ENCODE measurements at places on chromosomes 3 and 15.

DNA sequence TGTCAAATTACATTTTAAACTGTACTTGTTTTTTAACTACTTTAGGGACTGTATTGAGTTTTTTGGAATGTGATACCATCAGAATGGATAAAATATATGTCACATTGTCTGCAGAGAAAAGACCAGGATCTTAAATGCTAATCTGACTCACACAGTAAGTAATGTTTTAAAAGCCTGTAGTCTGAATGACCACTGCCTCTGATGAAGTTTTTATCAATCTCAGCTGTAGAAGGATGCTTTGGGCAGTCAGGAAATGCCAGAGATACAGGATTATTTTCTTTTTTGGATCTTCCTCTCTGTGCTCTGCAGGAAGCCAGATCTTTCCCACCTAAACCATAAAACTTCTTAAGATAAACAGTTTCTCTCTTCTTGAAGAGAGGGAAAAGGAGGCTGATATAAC, 73.1 kb upstream of the PRTG start:
- no peaks in the 10 kb centered on the region for H3K36me3 ChIP-seq
- no peak for DNase-seq
- H3K4me3 ChIP-seq: no peak overlapping the region
- no peaks in the 10 kb centered on the region for H3K27me3 ChIP-seq

DNA sequence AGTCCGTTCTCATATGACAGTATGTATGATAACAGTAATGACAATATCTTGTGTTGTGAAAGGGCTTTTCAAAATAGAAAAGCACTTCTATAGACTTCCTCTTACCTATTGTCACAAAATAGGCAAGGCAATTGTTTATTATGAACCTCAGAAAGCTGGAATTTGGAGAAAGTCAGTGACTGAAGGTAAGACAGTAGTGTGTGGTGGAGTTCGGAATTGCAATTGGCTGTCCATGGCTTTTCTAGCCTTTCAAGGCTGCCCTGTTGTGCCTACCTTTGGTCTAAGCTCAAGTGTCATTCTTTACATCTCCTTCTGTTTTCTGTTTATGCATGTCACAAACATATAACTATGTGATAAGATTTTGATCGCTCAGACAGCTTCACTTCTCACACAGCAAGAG, 219.3 kb upstream of the NR2E3 start:
- no peaks in the 10 kb centered on the region for H3K27me3 ChIP-seq
- no peak overlapping the region for H3K4me3 ChIP-seq
- H3K27ac ChIP-seq: no peak overlapping the region
- H3K36me3 ChIP-seq: no peaks in the 10 kb centered on the region
- H3K4me1 ChIP-seq: no peaks in the 10 kb centered on the region

DNA sequence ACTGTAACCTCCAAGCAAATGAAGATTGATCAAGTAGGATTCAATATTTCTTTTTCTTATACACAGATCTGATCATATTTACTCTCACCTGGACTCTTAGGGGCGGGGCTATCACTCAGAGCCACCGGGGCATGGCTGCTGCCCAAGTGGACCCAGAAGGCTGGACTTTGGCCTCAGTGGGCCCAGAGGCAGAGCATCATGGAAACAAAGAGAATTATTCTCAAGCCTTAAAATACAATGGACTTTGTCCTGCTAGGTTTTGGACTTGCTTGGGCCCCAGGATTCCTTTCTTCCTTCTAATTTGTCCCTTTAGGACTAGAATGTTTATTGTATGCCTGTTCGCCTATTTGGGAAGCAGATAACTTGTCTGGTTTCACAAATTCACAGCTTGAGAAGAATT, 85.1 kb downstream of the SUCLG2 start:
- DNase-seq: no peak
- H3K4me3 ChIP-seq: no peak overlapping the region
- H3K27me3 ChIP-seq: no peaks in the 10 kb centered on the region
- H3K4me1 ChIP-seq: no peaks in the 10 kb centered on the region

DNA sequence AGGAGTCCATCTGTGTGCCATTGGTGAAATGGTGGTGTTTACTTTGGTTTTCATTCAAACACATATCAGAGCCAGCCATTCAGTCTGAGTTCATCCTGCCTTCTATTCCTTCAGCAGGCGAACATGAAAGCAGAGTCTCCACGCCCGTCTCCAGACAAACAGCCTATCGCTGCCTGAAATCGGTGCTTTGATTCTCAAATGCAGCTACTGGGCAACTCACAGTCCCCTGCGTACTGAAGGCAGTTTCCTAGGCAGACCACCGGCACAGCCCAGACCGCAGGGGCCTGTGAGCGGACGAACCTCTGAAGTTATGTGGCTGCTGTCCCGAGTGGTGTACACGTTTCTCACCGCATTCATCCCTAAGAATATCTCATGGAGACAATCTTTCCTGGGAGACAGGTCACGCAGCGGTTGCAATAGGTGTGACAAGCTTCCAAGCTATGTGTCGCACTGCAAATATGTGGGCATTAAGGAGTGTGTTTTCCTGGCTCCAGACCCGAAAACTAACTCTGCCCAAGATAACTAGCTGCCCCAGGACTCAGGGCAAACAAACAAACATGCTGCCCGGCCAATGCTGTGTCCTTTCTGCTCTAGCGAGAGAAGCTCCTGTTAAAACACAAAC, 16.9 kb upstream of the RYR3 start:
- H3K27me3 ChIP-seq: no peaks in the 10 kb centered on the region
- no peaks in the 10 kb centered on the region for H3K36me3 ChIP-seq
- no peak overlapping the region for H3K27ac ChIP-seq
- no peaks in the 10 kb centered on the region for H3K4me1 ChIP-seq

DNA sequence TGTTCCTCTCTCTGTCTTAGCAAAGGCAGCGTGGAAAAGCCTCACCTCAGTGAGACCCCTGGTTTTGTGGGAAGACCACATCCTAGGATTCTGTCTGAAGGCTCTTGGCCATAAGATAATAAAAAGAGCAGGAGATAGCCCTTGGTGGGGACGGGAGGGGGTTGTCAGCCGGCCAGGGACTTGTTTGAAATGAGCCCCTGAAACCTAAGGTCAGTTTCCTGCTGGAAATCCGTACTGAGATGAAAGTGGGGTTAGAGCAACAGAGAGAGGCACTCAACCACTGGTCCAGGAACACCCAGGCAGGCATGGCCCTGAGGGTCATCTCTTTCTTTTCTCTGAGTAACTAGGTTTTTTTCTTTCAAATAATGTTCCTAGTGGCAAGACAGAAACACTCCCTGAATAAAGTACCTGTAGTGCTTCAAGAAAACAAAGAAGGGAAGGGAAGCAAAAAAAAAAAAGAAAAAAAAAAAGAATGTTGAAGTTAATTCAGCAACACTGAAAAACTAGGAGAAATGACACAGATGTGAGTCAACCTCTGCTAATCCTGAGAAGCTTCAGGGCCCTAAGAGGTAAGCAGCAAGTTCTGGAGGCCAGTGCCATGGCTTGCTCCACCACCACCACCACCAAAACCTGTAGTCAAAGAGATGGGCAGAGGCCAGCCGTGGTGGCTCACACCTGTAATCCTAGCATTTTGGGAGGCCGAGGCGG, 3.2 kb downstream of the ITGB5 start:
- H3K27ac ChIP-seq: no peak overlapping the region
- H3K27me3 ChIP-seq: no peaks in the 10 kb centered on the region
- no peaks in the 10 kb centered on the region for H3K4me1 ChIP-seq
- H3K4me3 ChIP-seq: no peak overlapping the region
- no peak for DNase-seq

- H3K36me3 ChIP-seq: no peaks in the 10 kb centered on the region
- no peak overlapping the region for H3K27ac ChIP-seq
- H3K4me1 ChIP-seq: no peaks in the 10 kb centered on the region
- DNase-seq: no peak
Measured at GRCh38 chr3:66312039-66312438, 91.2 kb downstream of the SLC25A26 start.

- H3K4me3 ChIP-seq: no peak overlapping the region
- H3K4me1 ChIP-seq: no peaks in the 10 kb centered on the region
- no peak for DNase-seq
- no peak overlapping the region for H3K27ac ChIP-seq
- no peaks in the 10 kb centered on the region for H3K36me3 ChIP-seq
Measured at GRCh38 chr3:172908771-172909270, 158.3 kb downstream of the ECT2 start.

GRCh38 chr3:117710501-117710900, 1000.9 kb downstream of the TUSC7 start:
- H3K4me1 ChIP-seq: no peaks in the 10 kb centered on the region
- no peaks in the 10 kb centered on the region for H3K27me3 ChIP-seq
- H3K36me3 ChIP-seq: no peaks in the 10 kb centered on the region
- no peak for DNase-seq

DNA sequence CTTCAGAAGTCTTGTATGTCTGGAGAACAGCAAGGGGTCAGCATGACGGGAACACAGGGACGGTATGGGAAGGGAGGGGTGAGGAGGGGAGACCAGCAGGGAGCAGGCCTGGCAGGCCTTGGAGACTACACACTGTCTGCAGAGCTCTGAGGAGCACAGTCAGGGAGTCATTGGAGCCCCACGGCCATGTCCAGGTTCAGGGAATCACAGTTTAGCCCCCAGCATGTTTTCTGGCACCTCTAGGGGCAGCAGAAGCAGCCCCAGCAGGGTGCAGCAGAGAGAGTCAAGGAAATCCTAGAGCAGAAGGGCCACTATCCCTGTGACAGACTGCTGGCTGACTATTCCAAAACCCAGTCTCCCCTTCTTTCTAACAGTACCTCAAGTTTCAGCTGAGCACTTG, 3.2 kb downstream of the LAMP3 start:
- H3K27ac ChIP-seq: no peak overlapping the region
- no peaks in the 10 kb centered on the region for H3K36me3 ChIP-seq
- H3K27me3 ChIP-seq: peaks cover 6% of the 10 kb centered on the region
- no peak for DNase-seq

DNA sequence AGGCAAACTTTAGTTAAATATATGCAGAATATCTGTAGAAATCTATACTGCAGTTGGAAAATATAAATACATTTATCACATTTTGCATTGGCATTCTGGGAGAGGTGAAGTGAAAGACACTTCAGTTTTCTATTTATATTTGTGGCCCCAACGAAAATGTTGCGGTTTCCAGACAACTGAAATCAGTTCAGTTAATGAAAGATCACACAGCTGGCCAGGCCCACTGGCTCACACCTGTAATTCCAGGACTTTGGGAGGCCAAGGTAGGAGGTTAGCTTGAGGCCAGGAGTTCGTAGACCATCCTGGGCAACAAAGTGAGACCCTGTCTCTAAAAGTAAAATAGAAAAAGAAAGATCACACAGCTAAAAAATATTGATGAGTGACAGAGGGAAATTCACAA, 11.9 kb upstream of the CLASP2 start:
- no peak for DNase-seq
- H3K4me1 ChIP-seq: no peaks in the 10 kb centered on the region
- no peak overlapping the region for H3K4me3 ChIP-seq
- no peak overlapping the region for H3K27ac ChIP-seq
- H3K27me3 ChIP-seq: no peaks in the 10 kb centered on the region

DNA sequence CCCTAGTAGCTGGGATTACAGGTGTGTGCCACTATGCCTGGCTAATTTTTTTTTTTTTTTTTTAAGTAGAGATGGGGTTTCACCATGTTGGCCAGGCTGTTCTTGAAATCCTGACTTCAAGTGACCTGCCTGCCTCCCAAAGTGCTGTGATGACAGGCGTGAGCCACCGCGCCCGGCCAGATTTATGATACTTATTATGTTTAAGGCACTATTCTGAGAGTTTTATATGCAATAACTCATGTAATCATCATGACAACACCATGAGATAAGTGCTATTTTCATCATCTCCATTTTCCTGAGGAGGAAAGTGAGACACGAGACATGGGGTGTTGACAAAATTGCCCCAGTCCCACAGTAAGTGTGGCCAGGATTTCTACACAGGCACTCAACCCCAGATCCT, 366.4 kb upstream of the TRIM42 start:
- no peak for DNase-seq
- no peaks in the 10 kb centered on the region for H3K36me3 ChIP-seq
- H3K4me3 ChIP-seq: no peak overlapping the region
- H3K27ac ChIP-seq: no peak overlapping the region

DNA sequence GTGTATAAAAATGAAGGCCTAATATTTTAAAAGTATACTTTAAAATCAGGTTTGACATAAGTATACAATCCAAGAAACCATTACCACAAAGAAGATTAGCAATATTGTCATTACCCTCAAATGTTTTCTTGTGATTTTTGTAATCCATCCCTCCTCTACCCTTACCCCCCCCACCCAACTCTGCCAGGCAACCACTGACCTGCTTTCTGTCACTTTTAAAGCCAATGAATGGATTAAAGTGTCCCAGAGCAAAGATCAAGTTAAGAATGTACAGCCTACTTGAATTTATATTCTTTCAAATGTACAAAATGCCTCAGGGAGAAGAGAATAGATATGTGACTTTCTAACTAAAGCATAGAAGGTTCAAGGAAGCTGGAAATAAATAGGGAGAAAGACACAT, 1038.8 kb upstream of the GBE1 start:
- no peak for DNase-seq

GRCh38 chr3:39137991-39138803, 15.2 kb downstream of the CSRNP1 start:
- no peak overlapping the region for H3K27ac ChIP-seq
- H3K4me1 ChIP-seq: peaks cover 21% of the 10 kb centered on the region
- DNase-seq: no peak
- H3K27me3 ChIP-seq: no peaks in the 10 kb centered on the region

DNA sequence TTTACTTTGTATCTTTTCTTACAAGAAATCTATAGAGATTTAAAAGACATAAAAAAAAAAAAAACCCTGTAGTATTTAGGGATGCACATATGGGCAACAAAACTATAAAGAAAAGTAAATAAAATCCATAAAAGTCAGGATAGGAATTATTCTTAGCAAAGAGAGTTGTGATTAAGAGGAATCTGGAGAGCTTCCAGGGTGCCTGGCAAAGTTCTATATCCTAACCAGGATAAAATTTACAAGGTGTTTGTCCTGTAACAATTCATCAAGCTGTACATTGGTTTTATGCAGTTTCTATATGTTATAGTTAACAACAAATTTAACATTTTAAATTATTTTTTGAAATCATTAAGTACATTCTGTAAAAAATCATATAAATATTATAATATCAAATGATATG, 7.9 kb downstream of the SECISBP2L start:
- DNase-seq: no peak
- H3K4me1 ChIP-seq: no peaks in the 10 kb centered on the region
- H3K27me3 ChIP-seq: no peaks in the 10 kb centered on the region
- no peak overlapping the region for H3K4me3 ChIP-seq

GRCh38 chr3:9130345-9131305, 118.8 kb downstream of the SRGAP3 start:
- H3K4me1 ChIP-seq: peaks cover 8% of the 10 kb centered on the region
- H3K27me3 ChIP-seq: no peaks in the 10 kb centered on the region

DNA sequence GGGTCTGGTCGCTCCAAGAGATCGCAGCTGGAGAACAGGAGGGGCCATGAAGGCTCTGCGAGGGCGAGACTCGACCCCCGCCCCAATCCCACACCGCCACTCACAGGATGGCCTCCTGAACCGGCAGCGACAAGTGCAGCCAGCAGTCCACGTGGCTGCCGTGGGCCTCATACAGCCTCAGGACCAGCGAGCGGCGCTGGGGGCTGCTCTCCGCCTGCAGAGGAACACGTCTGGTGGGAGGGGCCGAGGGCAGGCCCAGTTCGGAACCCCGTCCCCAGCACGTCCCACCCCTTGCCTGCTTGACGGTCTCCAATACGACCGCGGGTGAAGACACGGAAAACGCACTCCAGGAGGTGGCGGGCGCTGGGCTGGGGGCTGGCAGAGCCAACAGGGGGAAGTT, 9.2 kb downstream of the NEIL1 start:
- no peak overlapping the region for H3K4me3 ChIP-seq
- H3K27me3 ChIP-seq: no peaks in the 10 kb centered on the region
- H3K27ac ChIP-seq: no peak overlapping the region
- H3K4me1 ChIP-seq: no peaks in the 10 kb centered on the region
- H3K36me3 ChIP-seq: peaks cover 19% of the 10 kb centered on the region
- peak; percentile 31 for DNase-seq
